ENCODE measurements at places on chromosomes 12 and 14. TPM values are rescaled to one million over a fixed set of nuclear protein-coding genes. Genes with fewer than 3 reads are reported as not detected.

The MAGOHB gene
- total RNA-seq, result 36.8 TPM

The SIVA1 gene
- 70.9 TPM for total RNA-seq

The HOXC9 gene
- 1.1 TPM for total RNA-seq

The CEBPE gene
- not detected for total RNA-seq

The OR4K17 gene
- not detected for total RNA-seq

The ABCD2 gene
- 0.34 TPM for total RNA-seq

DNA sequence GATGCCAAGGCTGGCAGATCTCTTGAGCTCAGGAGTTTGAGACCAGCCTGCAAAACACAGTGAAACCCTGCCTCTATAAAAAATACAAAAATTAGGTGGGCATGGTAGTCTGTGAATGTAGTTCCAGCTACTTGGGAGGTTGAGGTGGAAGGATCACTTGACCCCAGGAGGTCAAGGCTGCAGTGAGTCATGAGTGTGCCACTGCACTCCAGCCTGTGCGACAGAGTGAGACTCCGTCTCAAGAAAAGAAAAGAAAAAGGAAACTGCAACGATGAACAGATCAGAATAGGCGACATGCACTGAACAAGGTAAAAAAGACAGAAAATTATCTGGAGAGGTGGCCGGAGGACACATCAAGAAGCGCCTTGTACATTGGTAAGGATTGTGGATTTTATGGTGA, 273.7 kb upstream of the AMIGO2 start:
- H3K27me3 ChIP-seq, result no peaks in the 10 kb centered on the region
- H3K36me3 ChIP-seq, result no peaks in the 10 kb centered on the region
- no peak for DNase-seq
- H3K4me1 ChIP-seq, result peaks cover 9% of the 10 kb centered on the region
- H3K4me3 ChIP-seq, result no peak overlapping the region

GRCh38 chr14:95692109-95692508, 5.9 kb downstream of the TCL1B start:
- H3K4me1 ChIP-seq, result no peaks in the 10 kb centered on the region
- H3K36me3 ChIP-seq, result no peaks in the 10 kb centered on the region
- peaks cover 35% of the 10 kb centered on the region for H3K27me3 ChIP-seq
- H3K4me3 ChIP-seq, result no peak overlapping the region
- no peak for DNase-seq
- H3K27ac ChIP-seq, result no peak overlapping the region

DNA sequence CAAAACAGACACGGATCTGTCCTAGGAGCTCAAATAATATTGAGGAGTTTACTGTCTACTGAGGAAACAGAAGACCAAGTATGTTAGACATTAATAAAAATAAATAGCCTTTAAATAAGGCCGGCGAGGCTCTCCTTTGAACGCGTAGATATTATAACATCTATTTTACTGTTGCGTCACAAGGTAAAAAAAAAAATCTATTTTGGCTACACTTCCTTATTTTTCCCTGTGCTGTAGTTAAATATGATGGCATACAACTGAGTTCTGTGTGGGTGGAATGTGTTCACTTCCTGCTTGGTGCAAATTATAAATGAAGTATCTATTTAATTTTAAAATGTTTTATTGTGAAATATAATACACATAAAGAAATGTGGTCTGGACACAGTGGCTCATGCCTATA, 17.2 kb upstream of the RAD52 start:
- H3K4me1 ChIP-seq, result peaks cover 27% of the 10 kb centered on the region
- H3K27ac ChIP-seq, result peak overlapping the region; percentile 35
- H3K4me3 ChIP-seq, result no peak overlapping the region

DNA sequence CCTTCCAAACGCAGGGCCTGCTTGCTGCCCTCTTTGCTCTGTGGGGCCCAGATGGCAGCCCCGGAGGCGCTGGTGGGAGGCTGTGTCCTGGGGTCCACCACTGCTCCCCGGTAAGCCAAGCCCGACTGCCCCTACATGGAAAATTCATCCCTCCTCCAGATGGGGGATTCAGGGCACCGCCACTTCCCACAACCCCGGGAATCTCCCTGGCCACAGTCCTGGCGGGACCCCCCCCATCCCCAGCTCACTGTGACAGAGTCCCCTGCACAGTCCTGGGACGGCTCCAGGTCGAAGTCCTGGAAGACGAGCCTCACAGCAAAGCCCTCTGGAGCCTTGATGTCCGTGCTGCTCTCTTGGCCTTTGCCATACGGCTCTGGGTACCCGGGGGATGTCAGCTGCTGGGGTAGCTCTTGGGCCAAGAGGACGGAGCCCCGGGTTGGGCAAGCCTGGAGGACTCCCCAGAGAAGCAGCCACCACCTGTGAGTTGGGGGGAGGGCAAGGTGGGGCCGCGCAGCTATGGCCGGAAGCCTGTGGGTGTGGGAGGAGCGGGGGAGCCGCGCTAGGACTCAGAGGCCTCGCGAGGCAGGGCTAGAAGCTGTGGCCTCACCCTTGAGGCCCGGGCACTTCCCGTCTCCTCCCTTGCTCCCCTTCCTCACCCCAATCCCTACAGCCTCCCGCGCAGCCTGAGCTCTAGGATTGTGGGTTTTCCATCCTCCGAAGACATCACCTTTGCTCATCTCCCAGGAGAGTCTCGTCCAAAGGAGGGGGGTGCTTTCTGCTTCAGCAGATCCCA, 815 bp downstream of the C1RL start:
- H3K36me3 ChIP-seq, result peaks cover 18% of the 10 kb centered on the region
- peaks cover 17% of the 10 kb centered on the region for H3K4me1 ChIP-seq
- H3K27ac ChIP-seq, result peak overlapping the region; percentile 93
- peak overlapping the region; percentile 88 for H3K4me3 ChIP-seq
- H3K27me3 ChIP-seq, result no peaks in the 10 kb centered on the region

- no peak overlapping the region for H3K27ac ChIP-seq
- no peak overlapping the region for H3K4me3 ChIP-seq
- H3K36me3 ChIP-seq, result peaks cover 22% of the 10 kb centered on the region
- no peaks in the 10 kb centered on the region for H3K4me1 ChIP-seq
These were observed 59.3 kb downstream of the PPP1R13B start for GRCh38 chr14:103788086-103788485.

Measured in mesothelial cell of epicardium (in vitro differentiated cells).